Stimulated activated CD4-positive, alpha-beta T cell treated with anti-CD3 and anti-CD28 coated beads, Interleukin-15, amount 100 ng/mL, for 1 hour (primary cell): ENCODE measurements at places on chromosomes 7 and 10.

GRCh38 chr10:110931769-110932381 is 12.5 kb downstream of the SHOC2 start:
- DNase-seq: no peak

GRCh38 chr7:28381466-28381865 is 30.9 kb upstream of the CREB5 start:
- no peak for DNase-seq

GRCh38 chr10:4623757-4624420 is 202.1 kb upstream of the AKR1E2 start:
- no peak for DNase-seq

- DNase-seq: peak; percentile 8
These were observed 44.2 kb downstream of the PDLIM1 start for GRCh38 chr10:95246582-95247051.

DNA sequence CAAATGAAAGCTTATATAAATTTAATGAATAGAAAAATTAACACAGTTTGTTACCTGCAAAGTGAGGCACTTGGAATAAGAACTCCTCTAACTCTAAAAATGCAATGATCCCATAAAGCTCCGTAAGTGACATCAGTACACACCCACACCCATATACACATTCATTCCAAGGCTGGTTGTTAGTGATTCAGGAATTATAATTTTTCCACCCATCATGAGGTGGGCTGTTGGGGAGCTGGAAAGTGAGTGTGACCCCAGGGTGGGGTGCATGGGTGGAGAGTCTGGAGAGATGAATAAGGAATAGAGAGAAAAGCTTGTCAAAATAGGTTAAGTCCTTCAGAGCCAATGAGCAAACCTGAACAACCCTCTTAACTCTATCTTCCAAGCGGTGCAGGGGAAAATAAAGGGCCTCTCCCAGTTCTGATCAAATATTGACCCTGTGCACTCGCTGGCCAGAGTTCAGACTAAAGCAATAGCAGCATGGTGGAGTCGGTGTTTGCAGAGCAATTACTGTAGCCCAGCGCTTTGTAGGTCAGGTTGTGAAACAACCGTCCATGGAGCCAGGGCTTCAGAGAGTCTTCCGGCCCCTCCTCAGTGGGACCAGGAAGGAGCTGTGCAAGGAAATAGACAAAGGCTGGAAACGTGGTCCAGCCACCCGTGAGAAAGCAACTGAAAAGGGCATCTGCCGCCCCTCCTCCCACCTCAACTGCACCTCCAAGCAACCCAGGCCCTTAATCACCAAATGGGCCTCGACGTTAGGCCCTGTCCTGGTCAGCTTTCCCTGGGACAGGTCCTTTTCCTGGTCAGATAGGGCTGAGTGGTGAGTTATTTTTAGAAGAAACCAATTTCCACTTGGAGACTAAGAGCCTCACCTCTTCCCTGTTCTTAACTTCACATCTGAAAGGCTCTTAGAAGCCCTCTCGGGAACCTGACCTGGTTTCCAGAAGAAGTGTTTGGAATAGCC is 61.2 kb downstream of the SH3PXD2A start:
- DNase-seq: no peak

DNA sequence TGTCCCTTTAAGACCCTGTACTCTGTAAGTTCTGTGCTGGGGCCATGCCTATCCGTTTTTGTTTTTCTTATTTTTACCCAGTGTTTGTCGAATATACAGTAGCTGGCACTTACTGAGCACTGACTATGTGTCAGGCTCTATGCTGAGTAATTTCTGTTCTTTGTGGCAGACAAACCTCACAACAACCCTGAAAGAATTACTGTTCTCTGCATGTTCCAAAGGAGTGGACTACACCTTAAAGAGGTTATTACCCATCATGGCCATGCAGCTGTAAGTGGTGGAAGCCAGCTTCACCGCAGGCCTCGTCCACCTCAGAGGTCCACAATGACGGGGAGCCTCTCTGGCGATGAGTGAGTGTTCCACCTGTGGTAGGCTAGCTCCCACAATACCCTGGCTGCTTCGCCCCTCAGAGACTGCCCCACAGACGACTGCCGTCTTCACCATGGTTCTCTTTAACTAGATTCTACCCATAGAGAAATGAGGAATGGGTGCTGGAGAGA is 30.1 kb upstream of the RBM20 start:
- no peak for DNase-seq

DNA sequence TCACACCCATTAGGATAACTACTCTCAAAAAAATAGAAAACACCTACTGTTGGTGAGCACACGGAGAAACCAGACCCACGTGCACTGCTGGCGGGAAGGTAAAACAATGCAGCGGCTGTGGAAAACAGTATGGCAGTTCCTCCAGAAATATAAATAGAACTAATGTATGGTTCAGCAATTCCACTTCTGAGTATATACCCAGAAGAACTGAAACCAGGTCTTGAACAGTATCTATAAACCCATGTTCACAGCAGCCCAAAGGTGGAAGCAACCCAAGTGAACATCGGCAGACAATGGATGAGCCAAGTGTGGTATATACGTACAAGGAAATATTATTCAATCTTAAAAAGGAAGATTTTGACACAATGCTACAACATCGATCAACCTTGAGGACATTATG is 164.7 kb downstream of the ZMYND11 start:
- no peak for DNase-seq

DNA sequence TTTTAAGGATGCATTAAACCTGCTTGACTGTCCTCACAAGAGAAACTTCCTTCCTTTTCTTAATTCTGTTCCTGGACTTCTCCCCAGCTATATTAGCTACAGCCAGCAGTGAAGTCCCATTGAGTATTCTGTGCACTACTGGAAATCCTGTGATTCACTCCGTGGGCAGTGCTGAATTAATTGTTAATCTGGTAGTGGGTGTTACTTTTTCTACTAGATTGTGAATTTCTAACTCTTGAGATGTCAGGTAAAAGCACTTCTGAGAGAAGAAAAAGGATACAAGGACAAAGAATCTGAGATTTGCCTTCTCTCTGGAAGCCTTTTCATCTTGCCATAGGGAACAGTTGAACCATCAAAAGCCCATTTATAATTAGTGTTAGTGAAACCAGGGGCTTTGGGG is 33.9 kb downstream of the CYCS start:
- DNase-seq: no peak

- DNase-seq: no peak
These were observed 40.3 kb upstream of the KAT6B start for GRCh38 chr10:74786126-74786525.

DNA sequence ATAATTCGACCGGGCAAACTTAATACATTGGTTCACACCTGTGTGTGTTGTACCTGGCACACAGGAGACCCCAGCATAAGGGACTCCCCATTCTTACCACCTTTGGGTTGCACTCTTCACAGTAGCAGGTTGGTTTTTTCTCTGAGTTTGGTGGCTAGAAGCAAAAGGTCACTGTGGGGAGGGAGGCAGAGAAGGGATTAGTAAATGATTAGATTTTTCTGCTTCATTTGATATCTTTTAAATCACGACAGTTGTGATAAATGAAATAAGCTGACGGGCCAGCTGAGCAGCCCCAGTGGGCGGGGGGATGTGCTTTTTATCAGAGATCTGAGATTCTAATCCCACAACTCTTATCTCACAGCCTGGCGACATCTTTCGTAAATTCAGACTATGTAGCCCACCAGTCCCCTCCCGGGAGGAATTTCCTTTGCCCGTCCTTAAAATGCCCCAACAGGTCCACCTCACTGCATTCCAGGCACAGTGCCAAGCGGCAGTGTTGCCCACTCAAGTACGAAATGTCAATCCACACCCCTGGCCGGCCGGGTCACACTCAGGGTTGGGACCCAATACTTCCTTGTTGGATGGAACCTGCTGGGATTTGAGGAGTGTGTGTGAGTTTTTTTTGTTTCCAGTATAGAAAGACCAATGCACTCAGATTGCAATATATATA is 10.5 kb upstream of the KCP start:
- no peak for DNase-seq

DNA sequence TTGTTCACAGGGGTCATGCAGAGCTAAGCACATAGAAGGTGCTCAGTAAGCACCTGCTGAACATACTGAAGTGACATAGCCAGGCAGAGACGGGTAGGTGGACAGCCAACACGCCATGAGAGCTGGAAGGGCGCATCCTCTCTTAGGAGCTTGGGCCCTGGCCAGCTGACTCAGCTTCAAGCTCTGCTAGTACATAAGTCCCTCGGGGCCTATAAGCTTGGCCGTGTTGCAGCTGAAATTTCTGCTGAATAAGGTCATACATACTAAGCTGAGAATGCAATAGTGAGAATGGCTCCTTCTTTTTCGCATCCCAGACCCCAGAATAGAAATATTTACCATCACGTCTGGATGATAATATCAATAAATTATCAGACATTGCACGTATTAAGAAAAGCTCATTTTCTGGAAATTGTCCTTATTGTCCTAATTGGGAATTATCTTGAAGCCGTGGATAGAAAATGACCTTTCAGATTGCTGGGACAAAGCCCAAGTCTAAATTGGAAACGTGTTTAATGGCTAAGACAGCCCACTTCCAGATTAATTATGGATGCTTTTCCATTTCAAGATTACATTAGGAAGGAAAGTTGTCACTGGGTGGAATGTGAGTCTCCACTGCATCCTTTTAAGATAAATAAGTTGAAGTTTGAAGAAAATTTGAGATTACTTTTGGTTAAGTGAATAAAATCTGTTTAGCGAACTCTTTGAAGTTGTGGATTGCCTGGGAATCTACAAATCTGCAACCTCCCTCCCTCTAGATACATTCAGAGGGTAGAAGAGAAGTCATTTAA is 287.1 kb upstream of the C7orf33 start:
- no peak for DNase-seq

GRCh38 chr10:69721690-69722310 is 79.9 kb upstream of the COL13A1 start:
- no peak for DNase-seq

DNA sequence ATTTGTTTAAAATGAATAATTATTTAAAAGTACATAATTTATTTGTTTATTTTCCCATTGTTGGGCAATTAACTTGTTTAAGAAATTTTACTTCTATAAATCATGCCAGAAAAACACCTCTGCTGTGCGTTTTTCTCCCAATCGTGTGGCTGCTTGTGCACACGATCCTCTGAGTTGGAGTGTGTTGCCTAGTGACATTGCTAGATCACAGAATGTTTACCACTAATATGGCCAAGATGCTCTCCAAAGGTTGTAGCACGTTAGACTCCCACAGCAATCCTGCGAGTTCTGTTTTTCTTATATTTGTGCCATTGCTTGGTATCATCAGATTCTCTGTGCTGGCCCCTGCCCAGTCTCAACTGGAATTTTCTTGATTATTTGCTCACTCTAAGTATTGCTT is 207.1 kb upstream of the ADCY1 start:
- DNase-seq: no peak

DNA sequence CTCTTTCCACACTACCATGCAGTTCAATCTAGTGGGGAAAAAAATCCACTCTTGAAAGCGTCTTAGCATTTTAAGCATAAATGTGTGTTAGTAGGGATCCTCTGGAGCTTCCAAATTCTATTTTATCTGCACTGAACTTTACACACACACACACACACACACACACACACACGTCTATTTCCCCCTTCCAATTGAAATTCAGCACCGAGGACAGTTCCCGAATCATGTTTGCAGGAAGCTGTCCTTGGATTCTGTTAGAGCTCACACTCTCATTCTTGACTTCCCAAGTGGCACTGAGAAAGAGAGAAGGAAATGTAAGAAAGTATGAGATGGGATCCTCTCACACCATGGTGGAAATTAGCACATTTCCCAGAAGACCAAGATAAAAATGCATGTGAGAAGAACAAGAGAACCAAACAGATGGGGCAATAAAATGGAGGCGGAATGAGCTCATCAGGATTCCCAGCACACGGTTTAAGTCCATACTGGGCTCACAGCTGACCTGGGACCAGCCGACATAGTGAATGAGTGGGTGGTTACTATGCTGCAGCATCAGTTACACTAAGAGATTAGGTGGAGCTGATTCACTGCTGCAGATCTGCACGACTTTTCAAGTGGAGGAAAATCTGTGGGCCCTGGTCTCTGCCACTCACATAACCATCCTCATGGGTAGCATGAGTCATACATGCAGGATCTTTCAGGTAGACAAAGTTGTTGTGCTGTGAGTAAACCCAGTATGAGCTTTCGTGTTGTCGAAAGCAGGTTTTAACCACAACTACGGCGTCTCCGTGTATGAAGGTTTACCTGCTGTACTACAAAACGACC is 3.3 kb upstream of the NPTX2 start:
- DNase-seq: no peak

GRCh38 chr7:25158966-25159365 is 33.9 kb upstream of the CYCS start:
- DNase-seq: no peak

DNA sequence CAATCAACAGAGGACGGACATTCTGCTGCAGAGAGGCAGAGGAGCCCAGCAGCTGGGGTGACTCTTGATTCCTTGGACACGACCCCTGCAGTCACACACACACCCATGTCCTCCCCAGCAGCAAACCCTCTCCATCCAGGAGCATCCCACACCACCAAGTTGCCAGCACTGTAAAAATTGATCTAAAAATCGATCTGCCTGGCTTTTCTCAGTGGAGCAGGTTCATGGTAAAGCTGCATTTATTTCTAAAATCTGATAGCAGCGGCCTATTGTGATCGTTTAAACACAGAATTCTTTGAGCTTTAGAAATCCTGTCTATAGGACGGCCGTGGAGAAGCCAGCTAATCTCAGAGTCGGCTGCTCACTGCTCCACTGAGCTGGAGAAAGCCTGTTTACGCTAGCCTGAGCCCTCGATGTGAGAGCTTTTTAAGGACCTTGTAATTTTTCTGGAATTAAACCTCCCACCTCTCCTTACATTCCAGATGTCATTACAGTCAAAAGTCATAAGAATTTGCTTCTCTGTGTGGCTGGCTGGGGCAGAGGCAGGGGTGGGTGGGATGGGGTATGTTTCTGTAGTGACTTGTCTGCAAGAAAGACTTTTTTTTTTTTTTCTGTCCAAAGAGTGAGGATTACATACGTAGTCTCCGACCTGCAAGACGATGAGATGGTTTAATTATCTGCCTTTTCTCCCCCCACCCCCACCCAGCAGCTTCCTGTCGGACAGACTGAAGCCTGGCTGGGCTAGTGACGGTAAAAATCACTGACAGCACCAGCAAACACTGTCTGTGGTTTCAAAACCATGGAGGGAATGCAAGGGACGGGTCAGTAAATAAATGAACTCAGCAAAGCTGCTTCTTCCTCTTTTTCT is 31.6 kb downstream of the TRIM8 start:
- DNase-seq: no peak

DNA sequence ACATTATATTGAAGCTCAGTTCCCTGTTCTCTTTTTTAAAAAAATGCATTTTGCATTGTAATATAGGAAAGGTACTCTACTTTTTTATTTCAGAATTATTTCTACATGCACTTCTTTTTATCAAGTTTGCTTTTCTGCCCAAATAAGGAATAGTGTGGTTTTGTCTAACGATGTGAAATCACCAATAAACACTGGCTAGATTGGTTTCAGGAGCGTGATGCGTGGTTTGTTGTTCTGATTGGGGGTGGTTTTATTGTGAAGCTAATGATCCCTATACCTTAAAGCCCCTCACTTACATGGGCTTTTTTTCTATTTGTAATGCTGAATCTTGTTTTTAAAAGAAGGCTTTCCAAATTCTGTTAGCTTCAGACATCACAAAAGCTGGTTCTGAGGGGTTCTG is 17.6 kb downstream of the ENTPD7 start:
- no peak for DNase-seq
